ENCODE measurements at places on chromosomes 1 and 21.

DNA sequence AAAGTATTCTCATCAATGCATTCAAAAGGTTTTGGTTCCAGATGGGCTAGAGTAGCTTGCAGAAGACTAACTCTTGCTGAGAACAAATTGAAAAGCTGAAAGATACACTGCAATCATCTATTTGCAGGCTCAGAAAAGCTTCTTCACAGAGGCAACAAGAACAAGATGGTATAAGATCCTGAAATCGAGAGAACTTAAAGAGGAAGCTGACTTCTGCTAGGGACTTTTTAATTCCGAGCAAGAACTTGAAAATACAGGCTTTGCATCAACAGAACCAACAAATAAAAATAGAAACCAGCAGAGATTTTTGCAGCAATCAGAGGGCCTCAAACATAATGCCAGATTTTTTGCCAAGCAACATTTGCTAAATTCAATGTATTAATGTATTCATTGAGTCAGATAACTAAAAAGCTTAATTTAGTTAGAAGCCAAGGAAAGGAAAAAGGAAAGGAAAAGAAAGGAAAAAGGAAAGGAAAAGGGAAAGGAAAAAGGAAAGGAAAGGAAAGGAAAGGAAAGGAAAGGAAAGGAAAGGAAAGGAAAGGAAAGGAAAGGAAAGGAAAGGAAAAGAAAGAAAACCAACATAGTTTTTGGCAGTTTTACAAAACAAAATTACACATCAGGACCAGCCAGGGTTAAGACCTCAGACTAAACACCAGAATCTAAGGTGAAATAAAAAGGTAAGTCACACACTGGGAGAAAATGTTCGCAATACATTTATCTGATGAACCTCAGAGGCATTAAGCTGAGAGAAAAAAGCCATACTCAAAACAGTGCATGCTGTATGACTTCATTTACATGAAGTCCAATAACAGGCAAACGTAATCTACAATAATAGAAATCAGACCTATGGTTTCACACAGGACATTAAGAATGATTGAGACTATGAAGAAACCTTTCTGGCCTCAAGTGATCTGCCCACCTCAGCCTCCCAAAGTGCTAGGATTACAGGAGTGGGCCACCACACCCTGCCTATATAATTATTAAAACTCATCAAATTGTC lies 42.6 kb downstream of the FAF1 start:
- DNase-seq, result no peak

DNA sequence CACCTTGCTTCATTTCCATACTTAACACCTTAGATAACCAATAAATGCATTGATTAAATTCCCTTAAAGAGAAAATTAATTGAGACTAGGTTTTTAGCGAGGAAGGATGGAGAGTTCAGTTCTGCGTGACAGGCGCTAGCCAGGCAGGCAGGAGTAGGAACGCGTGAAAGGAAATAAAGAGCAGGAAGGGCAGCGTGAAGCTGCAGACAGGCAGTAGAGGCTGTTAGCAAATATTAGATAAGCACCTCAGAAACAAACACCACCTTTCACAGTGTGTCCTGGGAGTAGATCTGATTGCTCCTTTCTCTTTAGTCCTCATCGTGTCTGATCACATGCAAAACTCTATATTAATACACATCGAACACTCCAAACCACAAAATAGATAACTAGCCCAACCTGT lies 282.7 kb upstream of the ADGRL2 start:
- no peak for DNase-seq

DNA sequence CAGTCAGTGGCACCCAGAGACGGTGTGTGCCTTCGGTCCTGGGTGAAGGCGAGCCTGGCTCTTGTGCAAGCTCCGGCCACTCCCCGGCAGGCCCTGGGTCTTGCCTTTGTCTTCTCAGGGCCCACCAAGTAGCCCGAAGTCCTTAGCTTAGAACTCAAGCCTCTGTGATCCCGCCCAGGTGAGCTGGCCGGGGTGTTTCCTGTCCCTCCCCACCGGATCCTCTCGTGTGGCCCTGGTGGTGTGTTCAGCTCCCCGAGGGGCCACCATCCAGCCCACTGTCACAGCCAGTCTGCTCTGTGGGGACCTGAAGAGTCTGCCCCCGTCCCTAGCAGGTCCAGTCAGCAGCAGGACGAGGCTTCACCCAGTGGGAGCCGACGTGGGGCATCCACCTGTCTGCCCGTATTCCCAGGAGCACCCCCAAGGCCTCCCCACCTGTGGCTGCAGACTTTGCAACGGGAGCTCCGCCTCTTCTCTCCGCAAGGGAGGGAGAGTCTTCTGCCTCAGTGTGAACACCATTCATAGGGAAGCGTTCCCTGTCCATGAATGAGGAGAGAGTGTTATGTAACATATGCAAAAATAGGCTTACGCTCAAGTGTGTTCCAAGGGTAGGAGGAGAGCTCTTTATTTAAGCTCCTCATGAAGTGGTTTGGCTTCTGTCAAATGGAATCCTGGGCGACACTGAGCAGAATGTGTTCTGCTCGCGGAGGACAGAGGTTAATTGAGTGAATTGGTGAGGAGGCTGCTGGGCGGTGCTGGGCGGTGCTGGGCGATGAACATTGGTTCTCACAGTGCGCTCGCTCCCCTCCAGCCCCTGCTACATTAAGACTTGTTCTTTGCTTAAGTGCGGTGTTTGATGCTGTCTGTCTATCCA lies 108.9 kb downstream of the CRYAA start:
- DNase-seq, result no peak

DNA sequence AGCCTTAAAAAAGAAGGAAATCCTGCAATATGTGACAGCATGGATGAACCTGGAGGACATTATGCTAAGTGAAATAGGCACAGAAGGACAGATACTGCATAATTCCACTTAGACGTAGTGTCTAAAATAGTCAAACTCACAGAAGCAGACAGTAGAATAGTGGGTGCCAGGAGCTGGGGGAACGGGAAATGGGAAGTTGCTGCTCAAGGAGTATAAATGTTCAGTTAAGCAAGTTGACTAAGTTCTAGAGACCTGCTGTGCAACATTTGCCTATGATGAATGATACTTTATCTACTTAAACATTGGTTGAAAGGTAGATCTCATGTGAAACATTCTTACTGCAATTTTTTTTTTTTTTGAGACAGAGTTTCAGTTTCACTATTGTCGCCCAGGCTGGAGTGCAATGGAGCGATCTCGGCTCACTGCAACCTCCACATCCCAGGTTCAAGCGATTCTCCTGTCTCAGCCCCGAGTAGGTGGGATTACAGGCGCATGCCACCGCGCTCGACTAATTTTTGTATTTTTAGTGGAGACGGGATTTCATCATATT lies 197.8 kb downstream of the HIVEP3 start:
- no peak for DNase-seq

DNA sequence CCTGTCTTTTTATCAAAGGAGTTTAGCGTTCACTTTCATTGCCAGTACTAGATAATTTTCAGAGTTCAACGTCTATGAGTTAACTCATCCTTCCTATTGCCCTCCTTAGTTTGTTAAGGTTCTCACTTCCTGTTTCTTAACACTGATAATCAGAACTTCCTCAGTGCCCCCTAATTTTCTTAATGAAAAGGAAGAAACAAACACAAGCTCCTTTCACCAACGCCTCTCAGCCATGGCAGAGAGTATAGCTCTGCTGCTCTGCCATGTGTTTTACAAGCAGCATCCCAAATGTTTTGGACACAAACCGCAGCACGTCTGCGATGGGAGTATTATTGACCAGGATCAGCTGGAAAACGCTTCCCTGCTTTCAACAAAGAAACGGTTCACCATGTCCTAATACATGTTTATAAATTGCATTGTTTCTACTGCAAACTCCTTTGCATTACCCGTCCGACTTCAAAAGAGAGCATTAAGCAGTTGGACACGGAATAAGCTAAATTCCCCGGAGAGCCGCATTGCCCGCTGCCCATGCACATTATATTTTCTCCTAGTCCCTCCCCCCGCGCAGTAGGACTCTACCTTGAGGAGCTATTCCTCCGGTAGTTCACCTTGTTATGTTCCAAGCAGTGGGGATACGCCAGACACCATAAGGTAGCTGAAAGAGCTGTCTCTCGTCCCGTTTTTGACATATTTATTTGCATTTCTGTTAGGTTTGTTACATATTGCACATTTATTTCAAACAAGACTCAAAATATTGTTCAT lies 561 bp downstream of the OLFM3 start:
- DNase-seq, result no peak

- DNase-seq, result no peak
These were observed 2.5 kb downstream of the RABGAP1L start for GRCh38 chr1:174161813-174162212.

GRCh38 chr1:67749844-67750690 lies 65.1 kb downstream of the GADD45A start:
- no peak for DNase-seq

DNA sequence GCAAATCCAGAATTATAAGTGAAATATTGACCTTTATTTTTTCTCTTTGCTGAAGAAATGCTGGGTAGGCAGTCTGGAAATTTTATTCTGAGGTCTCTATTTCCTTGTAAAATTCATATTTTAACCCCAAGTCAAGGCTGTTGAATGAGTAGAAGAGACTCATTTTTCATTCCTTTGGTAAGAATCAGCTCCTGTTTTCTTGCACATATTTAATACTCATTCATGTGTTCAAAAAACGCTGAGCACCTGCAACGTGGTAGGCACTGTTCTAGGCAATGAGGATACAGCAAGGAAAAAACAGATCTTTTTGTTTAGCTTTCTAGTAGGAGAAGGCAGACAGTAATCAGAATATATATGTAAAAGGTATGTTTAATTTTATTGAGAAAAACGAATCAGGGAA lies 1.5 kb downstream of the PRKAA2 start:
- no peak for DNase-seq

GRCh38 chr1:172885411-172885810 lies 165.3 kb downstream of the TNFSF18 start:
- DNase-seq, result no peak

DNA sequence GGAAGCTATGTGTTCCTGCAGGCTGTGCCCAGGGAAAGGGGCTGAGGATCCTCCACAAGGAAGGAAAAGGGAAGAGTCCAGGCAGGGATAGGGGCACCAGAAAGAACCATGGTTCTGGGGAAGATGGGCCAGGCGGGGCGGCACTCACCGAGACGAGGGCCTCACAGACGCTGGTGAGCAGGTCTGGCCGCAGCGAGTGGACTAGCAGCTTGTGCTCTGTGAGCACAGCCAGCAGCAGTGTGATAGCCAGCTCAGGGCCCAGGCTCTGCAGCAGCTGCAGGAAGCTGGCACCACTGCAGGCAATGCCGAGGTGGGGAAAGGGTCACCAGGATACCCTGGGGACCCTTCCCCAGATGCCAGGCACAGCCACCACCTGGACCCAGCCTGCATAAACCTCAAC lies 5.8 kb downstream of the DENND4B start:
- no peak for DNase-seq

GRCh38 chr1:70208292-70208691 lies 2.9 kb upstream of the LRRC40 start:
- DNase-seq, result no peak

DNA sequence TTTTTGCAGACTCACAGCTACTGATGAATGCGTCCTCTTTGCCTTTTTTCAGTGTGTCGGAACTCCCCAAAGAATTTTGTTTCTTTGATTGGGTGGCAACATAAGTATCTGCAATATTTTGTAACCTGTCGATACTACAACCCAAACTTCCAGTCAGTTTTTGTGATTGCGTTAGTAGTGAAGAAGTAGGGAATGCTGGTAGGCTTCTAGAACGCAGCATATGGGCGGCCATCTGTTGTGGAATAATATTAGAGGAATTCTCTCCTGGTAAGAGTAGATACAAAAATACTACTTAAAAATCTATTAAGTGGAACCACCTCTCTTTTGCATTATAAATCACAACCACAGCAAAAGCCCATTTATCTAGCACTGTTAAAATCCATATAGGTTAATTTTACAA lies 107.4 kb downstream of the LYST start:
- no peak for DNase-seq

DNA sequence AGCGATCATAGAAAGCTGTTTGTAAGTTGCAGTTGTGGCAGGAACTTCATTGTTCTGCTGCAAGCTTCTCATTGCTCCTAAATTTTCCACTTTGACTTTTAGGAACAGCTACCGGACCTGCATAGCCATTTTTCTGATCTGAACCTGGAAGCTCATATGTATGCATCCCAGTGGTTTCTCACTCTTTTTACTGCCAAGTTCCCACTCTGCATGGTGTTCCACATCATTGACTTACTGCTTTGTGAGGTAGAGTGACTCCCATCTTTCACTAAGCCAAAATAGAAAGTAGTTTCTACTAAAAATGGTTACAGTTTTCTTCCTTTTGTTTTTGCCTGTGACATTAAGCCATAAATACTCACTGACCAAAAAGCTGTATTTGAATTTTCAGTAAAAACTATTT lies 254.2 kb downstream of the GPR52 start:
- DNase-seq, result no peak

DNA sequence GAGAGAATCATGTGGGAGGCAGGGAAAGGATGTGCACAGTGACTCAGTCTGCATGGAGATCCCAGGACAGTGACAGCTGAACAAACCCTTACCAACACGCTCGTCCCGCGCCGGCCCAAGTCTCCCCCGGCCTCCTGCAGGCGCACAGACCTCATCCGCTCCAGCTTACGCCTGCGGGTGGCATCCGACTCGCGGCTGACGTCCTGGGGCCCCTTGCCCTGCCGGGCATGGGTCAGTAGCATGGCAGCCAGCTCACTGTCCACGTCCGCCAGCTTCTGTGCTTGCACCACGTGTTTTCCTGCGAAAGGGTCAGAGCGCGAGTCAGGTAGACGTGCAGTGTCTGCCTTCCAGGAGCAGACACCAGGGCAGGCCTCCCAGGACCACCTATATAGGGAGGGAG lies 115.2 kb downstream of the NPHP4 start:
- no peak for DNase-seq

DNA sequence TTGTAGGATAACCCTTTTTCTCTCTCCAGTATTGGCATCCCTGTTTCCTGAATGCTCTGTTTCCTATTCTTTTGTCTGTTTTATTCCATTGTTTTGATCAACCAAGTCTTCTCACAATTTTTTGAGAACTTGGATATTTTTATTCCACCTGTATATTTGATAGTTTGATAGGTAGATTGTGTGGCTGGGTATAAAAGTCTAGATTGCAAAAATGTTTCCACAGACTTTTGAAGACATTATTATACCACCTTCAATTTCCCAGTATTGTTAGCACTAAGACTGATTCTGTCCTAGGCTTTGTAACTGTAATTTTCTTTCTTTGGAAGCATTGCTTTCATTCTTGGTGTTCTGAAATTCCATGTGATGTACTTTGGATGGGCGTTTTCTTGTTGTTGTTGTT lies 9.6 kb upstream of the DNAJC11 start:
- DNase-seq, result no peak

DNA sequence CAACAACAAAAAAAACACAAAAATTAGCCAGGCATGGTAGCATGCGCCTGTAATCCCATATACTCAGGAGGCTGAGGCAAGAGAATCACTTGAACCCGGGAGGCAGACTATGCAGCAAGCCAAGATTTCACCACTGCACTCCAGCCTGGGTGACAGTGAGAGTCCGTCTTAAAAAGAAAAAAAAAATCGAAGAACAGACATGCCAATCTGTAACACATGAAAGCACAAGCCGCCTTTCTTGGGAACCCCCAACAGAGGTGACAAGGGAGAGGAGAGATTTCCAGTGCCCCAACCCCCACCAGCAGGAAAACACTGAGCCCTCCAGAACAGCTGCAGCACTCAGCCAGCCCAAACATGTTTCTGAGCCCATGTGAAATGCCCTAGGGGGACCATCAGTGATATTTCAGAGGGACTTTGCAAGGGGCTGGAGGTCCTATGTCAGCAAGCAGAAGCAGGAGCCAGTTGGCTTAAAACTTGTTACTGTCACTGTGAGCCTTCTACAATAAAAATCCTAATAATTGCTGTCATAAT lies 14.2 kb upstream of the EFNA1 start:
- DNase-seq, result no peak

GRCh38 chr1:162633081-162633762 lies 958 bp downstream of the DDR2 start:
- no peak for DNase-seq
